ENCODE measurements at places on chromosomes 3 and 15. TPM values are rescaled to one million over a fixed set of nuclear protein-coding genes. Genes with fewer than 3 reads are reported as not detected.

Gene WWTR1
- total RNA-seq, result 1.9 TPM

Gene LRRC3B
- total RNA-seq, result not detected

Gene GMNC
- total RNA-seq, result not detected

Gene SIDT1
- 16.6 TPM for total RNA-seq

Gene EFHB
- total RNA-seq, result 0.39 TPM

Gene XIRP1
- total RNA-seq, result 4.1 TPM

Gene STX19
- not detected for total RNA-seq

All from CD8-positive, alpha-beta memory T cell (primary cell).